ENCODE measurements at places on chromosomes 5 and 9.
A peak's percentile ranks its signal among the peaks of the same experiment; 100 is the strongest.

DNA sequence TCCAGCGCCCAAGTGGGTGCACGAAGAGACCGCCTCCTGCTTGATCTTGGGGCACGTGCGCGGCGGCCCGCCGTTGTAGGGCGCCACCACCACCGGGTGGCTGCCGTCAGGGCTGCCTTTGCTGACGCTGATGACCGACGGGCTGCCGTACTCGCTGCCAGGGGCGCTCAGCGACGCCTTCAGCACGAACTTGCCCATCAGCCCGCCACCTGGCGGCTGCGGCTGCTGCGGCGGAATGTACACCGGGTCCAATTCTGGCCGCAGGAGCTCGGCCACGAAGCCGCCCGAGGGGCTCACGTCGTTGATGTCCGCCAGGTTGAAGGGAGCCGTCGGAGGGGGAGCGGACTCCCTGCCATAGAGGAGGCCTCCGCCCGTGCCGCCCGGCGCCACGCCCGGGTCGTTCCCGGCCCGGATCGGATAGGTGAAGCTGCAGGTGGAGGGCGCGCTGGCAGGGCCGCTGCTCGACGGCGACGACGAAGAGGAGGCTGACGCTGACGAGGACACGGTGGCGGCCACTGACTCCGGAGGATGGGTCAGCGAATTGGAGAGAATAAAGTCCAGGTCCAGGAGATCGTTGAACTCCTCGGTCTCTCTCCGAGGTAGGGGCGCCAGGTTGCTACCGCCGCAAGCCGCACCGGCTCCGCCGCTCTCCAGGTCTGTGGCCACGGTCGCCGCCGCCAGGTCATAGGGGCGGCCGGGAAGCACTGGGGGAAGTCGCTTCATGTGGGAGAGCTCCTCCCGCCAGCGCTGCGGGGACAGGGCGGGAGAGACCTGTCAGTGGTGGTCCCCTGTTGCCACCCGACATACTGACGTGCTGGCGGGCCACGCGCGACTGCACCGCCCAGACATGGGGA is 1.8 kb downstream of the KLF4 start:
- DNase-seq, result peak; percentile 40

DNA sequence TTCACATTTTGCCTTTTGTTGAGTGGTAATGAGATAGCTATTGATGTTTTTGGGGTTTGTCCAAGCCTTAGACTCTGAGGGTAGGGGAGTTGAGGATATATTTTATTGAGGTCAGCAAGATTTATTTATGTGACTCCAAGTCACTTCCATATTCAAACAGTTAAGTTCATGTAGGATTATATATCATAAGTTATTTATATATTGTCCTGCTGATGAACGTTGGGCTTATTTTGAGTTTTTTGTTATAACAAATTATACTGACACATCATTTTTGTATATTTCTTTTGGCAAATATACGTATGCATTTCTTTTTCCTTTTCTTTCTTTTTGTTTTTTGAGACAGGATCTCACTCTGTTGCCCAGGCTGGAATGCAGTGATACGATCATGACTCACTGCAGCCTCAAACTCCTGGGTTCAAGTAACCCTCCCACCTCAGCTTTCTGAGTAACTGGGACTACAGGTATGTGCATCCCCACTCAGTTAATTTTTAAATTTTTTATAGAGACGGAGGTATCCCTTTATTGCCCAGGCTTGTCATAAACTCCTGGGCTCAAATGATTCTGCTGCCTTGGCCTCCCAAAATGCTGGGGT is 23.5 kb upstream of the IL12B start:
- no peak for DNase-seq

GRCh38 chr9:132384376-132384775 is 22.3 kb downstream of the TTF1 start:
- no peak for DNase-seq

GRCh38 chr5:57700072-57700471 is 217.5 kb upstream of the ACTBL2 start:
- no peak for DNase-seq

DNA sequence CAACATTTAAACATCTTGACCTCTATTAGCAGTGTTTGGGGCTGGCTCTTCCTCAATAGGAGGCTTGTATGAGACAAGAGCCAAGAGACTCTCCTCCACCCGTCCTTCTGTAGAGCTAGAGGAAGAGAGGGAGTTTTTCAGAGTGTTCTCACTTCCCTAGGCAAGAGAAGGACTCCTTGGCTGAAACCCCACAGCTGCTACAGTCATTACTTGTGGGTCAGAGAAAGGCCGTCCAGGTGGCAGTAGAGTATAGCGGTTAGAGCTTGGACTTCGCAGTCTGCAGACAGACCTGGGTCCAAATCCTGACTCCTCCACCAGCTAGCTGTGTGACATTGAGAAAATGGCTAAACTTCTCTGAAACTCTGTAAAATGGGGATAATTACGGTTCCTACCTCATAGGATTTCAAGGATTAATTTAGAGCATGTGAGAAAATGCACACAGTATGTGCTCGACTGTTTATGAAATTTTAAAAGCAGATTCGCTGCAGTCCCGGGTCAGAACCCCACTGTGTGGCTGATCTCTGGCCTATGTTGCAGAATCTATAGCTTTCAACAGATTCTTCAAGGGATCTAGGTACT is 80.8 kb upstream of the ARAP3 start:
- no peak for DNase-seq

DNA sequence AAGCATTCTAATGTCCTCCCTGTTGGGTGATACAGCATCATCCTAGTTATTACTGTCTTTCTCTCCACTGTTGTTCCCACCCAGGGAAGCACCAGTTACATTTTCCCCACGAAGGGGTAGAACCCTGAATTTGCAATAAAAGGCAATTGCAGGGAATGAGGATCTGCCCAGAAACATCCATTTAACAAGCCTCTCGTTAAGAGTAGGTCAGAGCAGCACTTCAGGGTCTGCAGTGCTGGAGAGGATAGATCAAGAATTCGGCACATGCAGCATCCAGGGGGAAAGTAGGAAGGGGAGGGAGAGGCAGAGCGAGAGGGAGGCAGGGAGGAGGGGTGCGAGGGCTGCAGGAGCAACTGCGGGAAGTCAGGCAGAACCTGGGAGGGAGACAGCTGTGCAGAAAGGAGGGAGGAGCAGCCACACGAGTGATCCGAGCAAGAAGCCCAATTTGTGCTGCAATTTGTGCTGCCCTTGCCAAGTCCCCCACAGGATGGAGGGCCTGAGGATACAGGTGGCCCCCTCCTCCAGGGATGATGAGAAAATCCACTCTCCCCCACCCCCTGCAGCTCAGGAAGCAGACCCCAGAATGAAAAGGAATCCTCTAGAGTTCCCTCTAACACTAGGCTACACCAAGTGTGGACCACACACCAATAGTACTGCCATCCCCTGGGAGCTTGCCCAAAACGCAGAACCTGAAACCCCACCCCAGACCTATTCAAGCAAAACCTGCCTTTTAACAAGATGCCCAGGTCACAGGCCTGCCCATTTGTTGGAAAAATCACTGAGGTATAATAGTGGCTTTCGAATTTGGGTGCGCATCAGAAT is 62.2 kb downstream of the EPB41L4B start:
- DNase-seq, result no peak

DNA sequence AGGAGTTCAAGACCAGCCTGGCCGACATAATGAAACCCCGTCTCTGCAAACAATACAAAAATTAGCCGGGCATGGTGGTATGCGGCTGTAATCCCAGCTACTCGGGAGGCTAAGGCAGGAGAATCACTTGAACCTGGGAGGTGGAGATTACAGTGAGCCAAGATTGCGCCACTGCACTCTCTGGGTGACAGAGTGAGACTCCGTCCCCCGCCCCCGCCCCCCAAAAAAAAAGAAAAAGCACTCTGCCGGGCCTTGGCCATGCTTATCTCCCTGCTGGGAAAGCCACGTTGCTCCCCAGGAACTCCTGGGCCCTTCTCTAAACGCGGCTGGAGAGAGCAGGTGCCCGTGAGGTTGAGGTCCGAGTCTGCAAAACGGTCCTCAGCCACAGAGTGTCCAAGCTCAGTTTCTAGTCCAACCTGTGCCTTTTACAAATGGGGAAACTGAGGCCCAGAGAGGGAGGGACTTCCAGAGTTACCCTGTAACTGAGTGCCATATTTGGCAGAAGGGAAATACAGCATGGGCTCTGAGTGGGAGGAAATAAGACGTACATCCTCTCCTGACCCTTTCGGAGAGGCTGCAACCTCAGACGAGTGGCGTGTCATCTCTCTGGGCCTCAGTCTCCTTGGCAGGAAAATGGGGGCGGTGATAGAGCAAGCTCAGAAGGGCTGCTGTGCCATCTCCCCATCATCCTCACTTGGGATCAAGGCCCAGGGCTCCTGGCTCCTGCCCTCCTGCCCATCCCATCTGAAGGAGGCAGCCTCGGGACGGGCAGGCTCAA is 6.6 kb upstream of the PHYHD1 start:
- no peak for DNase-seq

DNA sequence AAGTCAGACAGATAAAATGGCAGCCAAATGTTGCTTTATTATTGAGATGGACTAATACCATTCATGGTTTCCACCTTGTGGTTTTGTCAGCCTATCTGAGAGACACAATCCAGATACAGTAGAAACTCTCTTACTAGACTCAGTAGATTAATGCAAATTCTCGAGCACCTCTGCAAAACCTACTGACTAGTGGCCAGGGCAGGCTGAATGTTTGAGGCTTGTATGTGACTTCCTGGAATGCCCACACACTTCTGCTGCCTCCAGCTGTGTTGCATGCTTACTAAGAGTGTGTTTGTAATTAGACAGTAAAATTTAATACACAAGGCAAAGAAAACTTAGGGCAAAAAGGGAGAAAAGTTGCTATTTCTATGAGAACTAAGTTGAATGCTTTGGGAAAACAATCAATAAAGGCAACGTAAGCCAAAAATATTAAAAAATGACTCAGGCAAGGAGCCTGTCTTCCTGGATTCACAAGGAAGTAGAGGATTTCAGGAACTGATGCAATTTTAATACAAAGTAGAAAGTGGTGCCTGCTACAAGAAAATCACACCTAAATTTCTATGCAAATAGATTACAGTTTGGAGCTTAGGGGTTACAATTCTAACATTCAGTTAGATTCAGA is 30.2 kb upstream of the CCNG1 start:
- DNase-seq, result peak; percentile 57

GRCh38 chr9:109199676-109200075 is 32.6 kb upstream of the FRRS1L start:
- DNase-seq, result no peak

DNA sequence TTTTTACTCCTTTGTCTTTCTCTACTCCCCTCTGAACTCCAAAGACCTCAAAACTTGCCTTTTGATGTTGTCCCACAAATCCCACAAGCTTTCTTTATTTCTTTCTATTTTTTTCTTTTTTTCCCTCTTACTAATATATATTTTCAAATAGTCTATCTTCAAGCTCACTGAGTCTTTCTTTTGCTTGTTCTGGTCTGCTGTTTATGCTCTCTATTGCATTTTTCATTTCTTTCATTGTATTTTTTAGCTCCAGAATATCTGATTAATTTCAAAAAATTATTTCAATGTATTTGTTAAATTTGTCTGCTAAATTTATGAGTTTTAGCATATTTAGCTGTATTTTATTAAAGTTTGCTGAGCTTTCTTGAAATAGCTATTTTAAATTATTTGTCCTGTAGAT is 223.3 kb upstream of the IRX1 start:
- DNase-seq, result no peak

DNA sequence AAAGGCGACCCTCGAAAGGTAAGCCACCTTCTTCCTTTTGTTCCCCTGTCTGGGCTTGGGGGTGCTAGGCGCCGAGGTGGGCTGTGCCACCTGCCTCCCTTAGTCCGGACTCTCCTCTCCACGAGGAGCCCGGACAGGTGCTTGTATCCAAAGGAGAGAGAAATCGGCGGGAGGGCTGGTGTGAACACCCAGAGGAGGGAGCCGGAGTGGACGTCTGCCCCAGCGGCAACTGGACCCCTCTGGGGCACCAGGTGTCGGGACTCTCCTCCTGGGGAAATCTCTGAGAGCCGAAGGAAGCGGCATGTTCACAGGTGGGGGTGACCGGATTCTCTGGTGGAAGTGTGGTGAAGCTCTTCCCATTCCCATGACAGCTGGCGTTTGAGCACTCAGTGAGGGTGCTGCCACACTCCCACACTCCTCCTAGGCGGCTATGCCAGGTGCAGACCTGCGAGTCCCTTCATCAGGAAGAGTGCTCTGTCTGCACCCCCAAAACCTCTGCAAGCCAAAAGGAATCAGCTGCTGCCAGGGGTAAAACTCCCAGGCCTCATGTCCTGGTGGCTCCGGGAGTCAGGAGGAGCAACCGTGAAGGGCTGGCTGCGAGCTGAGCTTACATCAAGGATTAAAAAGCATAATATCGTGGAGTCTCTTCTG is 921 bp downstream of the KCNIP1 start:
- no peak for DNase-seq

- no peak for DNase-seq
Measured at GRCh38 chr9:117188394-117188793, 226.5 kb downstream of the ASTN2 start.

- no peak for DNase-seq
Measured at GRCh38 chr5:158487156-158487555, 612.6 kb downstream of the EBF1 start.

DNA sequence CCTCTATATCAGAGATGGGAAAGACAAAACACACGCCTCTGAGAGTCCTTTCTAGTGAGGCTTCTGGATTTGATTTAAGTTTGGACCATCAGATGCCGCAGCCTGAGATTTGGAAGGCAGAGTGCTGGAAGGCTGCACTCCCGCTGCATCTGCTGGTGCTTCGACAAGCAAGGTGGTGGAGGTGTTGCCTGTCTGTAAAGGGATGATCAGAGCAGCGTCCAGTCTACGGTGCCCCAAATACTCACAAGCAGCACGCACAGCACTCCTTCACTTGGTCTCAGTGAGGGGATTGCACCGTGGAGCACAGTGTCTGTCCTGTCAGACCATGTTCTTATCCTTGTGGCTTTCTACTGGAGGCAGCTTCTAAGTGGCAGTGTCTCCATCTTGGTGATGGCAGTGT is 221.4 kb downstream of the GADD45G start:
- DNase-seq, result no peak

DNA sequence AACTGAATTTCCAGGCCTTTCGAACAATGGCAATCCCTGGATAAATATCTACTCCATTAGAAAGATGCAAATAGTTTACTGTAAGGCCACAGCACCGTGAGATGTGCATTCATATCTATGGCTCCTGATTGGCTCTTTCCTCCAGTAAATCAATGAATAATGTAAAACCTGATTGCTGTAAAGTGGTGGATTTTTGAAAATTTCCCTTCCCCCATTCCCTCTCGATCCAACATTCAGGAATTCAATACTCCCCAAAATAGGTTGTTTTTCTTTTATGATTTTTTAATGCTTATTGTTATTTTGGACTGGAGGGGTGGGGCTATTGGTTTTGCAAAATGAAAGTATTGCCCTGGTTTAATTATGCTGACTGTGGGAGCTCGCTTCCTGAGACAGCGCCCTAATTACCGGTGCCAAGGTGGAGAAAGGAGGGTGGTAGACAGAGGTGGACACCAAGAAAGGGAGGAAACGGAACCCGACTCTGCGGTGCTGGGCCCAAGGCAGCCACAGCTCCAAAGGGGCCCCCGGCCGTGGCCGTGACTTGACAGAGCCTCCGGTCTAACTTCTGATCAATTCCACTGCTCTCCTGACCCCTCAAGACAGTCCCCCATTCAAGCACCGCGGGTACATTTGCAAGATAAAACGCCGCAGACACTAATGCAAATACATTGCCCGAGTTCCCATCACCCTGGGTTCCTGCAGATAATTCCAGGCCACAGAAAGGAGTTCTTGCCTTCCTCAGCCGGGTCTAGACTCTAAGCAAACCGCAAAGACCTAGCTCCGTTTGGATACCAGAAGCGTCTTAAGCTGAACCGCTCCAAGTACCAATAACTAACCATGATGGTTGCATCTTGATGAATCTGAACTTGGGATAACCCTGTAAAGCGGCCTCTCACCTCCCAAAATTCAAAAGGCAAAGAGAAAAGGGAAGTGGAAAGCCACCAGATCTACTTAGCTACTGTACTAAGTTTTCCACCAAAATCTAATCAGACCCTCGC is 211.2 kb downstream of the MEF2C start:
- peak; percentile 63 for DNase-seq

GRCh38 chr5:4144411-4145007 is 548.9 kb downstream of the IRX1 start:
- no peak for DNase-seq
